Ureter (tissue), 1 donor: ENCODE measurements at places on chromosomes 2 and 18. TPM values are rescaled to one million over a fixed set of nuclear protein-coding genes. Genes with fewer than 3 reads are reported as not detected.

Gene MC4R
- not detected for total RNA-seq

DNA sequence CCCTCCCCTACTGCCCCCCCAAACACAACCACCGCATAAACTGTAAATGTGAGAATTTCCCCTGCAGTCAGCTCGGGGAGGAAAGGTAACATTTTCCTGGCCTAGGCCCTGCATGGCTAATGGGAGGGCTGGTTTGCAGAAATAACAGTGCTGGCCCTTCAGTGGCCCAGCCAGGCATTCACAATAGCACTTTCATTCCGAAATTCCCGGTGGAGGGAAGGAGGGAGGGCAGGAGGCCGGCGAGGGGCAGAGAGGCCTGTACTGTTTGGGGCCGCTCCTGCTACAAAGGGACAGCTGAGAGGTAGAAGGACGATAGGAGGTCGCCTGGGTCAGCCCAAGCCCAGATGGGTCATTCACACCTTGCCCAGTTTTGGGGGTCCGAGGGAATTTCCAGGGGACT is 11.3 kb downstream of the CYP26B1 start:
- DNase-seq: no peak

DNA sequence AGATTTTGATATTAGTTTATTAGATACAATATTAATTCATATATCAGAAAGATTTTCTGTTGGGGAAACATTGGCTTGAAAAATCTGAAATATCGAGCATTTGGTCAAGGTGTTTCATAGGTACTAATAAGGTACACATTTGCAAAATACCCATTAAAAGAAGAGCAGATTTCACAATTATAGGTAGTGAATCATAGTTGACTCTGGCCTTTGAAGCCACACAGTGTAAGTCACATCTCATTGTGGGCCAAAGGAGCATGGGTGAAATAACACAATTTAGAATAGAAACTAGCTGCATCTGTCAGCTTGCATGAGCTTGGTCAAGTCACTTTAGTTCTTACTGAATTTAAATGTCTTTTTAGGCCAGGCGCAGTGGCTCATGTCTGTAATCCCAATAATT is 4.9 kb downstream of the KDM3A start:
- DNase-seq: no peak

GRCh38 chr18:48992791-48993555 is 42.2 kb upstream of the SMAD7 start:
- DNase-seq: no peak

Gene PLGLB2
- 0.83 TPM for total RNA-seq

- no peak for DNase-seq
Measured at GRCh38 chr2:200966770-200967169, 3.3 kb upstream of the ORC2 start.
